ENCODE measurements at places on chromosomes 13 and 19.

- DNase-seq = no peak
Observed at GRCh38 chr13:19664481-19665230, 31.2 kb downstream of the MPHOSPH8 start.

- peak; percentile 66 for DNase-seq
Observed at GRCh38 chr19:54231077-54231931, 8.5 kb upstream of the LILRB3 start.

- DNase-seq = no peak
Observed at GRCh38 chr13:21673539-21673788, 2.6 kb downstream of the FGF9 start.

- no peak for DNase-seq
Observed at GRCh38 chr13:40375489-40376171, 290.8 kb downstream of the FOXO1 start.

GRCh38 chr13:102195566-102196462 lies 206.0 kb downstream of the FGF14 start:
- DNase-seq = no peak

- DNase-seq = no peak
Observed at GRCh38 chr13:22926748-22927400, 253.9 kb upstream of the SGCG start.

- DNase-seq = no peak
Observed at GRCh38 chr13:80030491-80030890, 310.4 kb downstream of the SPRY2 start.

- no peak for DNase-seq
Observed at GRCh38 chr19:41863209-41863931, 3.3 kb downstream of the RPS19 start.

DNA sequence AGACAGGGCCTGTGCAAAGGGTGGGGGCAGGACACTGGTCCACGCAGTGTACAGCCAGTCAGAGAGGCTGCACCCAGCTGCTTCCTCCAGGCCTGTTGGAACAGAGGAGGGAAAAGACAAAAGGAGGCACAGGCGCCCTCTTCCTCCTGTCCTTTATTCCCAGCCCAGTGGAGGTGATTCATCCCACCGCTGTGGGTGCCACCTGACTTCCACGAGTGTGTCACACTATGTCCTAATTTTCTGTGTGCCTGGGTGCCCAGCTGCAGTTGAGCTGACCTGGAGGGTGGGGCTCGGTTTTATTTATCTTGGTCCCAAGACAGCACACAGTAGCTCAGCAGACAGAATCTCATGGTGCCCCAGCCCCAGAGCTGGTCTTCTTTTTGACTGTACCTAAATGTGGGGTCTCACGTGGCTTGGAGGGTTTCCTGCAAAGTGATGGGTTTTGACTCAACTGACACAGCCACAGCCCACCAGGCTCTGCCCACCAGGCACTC lies 9.0 kb downstream of the EPS15L1 start:
- no peak for DNase-seq

- no peak for DNase-seq
Observed at GRCh38 chr13:35343417-35343816, 133.1 kb downstream of the MAB21L1 start.

DNA sequence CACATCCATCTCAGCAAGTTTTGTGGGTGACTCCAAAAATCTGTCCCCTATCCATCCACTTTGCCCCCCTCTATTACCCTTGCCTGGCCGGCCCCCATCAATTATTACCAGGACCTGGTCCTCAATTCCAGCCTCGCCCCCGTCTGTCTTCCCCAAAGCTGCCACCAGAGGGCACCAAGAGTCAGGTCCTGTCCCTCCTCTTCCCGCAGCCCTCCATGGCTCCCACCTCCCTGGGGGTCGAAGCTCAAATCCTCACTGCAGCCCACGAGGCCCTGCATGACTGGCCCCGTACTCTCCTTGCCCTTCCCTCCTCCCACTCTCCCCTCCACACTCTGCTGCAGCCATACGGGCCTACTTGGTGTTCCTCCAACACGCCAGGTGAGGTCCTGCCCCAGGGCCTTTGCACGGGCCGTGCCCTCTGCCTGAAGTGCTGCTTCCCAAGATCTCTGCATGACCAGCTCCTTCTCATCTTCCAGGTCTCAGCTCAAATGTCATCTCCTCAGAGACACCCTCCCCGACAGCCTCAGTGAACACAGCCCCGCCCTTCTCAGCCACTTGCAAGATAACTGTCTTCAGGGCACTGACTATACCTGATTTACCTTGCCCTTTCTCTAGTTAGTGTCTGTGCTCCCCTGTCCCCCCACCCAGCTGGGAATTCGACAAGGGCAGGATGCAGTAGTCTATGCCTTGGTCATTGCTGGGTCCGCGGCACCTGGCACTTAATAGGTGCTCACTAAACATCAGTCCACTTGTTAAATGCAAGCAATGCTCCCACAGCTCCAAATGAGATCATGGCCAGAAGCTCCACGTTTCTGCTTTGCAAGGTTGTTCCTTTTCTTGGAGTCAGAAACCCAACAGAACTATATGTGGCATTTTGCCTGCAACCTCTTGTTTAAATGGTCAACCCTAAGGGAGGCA lies 16.8 kb upstream of the SEMA6B start:
- peak; percentile 62 for DNase-seq

DNA sequence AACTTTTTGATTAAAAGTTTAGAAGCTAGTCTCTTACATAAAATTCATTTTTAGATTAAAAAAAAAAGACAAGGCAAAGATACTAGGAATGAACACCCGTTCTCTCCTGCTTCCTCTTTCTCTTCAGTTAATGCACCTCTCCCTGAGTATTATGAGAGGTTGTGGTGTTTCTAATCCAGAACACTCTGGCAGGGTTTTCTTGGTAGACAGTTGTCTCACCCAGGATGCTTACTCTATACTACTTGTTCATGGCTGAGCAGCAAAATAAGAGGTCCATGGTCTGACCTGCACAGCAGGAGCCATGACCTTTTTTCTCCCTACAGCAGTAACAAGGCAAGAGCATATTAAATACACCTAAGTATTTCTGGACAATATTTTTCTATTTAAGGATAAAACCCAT lies 62.0 kb downstream of the MICU2 start:
- no peak for DNase-seq

- DNase-seq = no peak
Observed at GRCh38 chr13:113794086-113794485, 35.1 kb downstream of the TMEM255B start.

DNA sequence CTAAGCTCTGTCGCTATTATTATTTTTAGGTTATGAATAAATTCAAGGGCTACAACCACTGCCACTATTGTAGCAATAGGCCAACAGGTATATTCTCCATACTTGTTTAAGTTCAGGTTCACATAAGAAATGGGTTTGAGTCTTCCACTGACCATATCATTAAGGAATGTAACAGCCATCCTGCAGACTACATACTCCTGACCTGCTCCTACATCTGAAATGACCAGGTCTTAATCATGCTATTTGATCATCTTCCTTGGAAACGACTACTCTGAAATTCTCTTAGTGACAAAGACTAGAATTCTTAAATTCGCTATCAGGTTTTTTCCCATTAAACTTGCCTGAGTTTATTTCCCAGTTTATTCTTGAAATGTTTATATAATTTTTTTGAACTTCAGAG lies 66.8 kb downstream of the IPO5 start:
- no peak for DNase-seq

- no peak for DNase-seq
Observed at GRCh38 chr13:102945886-102946285, 100.1 kb downstream of the ERCC5 start.

DNA sequence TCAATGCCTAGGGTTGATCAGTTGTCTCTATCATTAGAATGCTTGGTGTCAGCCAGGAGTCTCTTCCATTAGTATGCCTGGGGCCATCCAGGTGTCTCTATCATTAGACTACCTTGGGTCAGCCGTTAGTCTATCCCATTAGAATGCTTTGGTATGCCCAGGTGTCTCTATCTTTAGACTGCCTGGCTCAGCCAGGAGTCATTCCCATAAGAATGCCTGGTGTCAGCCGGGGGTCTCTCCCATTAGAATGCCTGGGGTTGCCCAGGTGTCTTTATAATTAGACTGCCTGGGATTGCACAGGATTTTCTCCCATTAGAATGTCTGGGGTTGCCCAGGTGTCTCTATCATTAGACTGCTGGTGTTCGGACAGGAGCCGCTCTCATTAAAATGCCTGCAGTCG lies 1442.9 kb downstream of the UQCRFS1 start:
- no peak for DNase-seq

GRCh38 chr13:49927755-49928154 lies 8.4 kb downstream of the SPRYD7 start:
- peak; percentile 72 for DNase-seq

GRCh38 chr13:20401931-20402856 lies 123.5 kb downstream of the CRYL1 start:
- peak; percentile 63 for DNase-seq

DNA sequence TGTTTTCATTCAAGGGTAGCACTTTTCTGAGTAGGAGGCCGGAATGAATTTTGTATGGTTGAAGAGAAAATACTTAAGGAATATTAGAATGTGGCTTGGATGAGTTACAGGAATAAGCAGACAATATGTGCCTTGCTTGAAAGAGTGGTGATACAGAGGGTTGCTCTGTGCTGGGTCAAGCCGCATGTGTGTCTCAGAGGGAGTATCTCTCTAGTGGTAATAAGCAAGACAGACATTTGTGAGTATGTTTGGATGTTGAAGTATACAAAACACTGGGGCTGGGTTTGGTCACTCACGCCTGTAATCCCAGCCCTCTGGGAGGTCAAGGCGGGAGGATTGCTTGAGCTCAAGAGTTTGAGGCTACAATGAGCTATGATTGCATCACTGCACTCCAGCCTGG lies 103.9 kb downstream of the LMO7 start:
- DNase-seq = no peak

- DNase-seq = no peak
Observed at GRCh38 chr13:78689011-78689410, 30.1 kb upstream of the OBI1 start.

GRCh38 chr13:51258612-51259548 lies 36.7 kb downstream of the FAM124A start:
- no peak for DNase-seq

DNA sequence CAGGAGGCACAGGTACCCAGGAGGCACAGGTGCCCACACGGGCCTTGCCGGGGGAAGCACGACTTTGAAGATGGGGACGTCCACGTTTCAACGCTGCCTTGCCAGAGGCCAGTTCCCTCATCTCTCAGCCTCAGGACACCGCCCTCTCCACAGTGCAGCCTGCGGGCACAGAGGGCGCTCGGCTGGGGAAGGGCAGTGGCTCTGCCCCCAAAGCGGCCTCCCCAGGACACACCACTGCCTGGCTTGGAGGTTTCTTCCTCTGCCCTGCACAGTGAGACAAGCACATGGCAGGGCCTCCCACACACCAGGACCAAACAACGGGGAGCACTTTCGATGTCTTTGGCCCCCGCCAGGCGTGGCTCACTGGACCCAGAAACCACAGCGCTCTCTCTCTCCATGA lies 73.0 kb downstream of the RASA3 start:
- no peak for DNase-seq

GRCh38 chr13:100594731-100595130 lies 6.1 kb upstream of the GGACT start:
- DNase-seq = no peak

DNA sequence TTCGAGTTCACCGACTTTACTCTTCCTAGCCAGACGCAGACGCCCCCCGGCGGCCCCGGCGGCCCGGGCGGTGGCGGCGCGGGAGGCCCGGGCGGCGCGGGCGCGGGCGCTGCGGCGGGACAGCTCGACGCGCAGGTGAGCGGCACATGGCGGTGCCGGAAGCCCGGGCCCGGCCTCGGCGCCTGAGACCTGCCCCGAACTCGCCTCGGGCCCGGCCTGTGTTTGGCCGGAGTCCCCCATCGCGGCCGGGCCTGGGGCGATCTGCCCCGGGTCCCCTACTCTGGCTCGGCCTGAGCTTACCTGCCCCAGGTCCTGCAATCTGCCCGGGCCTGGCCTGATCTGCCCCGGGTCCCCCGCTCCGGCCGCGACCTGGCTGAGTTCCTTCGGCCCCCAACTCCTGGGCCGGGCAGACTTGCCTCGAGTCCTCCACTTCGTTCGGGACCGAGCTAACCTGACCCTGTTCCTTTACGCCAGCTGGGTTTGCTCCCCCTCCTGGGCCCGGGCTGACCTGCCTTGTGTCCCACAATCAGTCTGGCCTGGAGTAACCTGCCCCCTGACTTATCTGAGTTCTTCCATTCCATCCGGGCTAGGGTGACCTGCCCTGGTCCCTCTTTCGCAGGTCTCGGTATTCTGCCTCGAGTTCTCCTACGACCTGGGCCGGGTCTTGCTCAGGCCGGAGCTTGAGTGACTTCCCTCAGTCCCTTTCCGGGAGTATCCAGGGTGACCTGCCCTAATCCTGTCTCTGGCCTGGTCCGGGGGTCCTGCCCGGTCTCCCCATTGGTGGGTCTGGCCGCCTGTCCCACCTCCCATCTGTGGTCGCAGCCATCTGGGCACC lies 764 bp downstream of the UPF1 start:
- no peak for DNase-seq

DNA sequence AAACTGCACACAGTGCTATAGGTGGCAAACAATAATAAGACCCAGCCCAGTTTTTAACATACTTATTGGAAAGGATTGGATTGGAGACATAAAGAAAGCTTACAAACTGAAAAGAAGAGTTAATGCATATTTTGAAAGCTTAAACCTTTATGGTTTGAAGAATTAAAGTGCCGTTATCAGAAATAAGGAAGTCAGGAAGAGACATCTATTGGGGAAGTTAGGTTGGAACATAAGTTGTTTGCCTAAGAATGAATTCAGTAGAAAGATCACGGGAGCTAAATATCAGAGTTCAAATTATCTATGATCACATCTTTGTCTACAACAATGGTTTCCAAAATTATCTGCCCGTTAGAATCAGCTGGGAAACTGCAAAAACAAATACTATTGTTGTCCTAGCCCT lies 767.9 kb downstream of the PCDH9 start:
- no peak for DNase-seq

Measured in fibroblast of skin of right quadriceps (primary cell).